ENCODE measurements at places on chromosomes 1 and 21.

- no peak for DNase-seq
Measured at GRCh38 chr1:110617116-110617515, 11.0 kb upstream of the KCNA2 start.

DNA sequence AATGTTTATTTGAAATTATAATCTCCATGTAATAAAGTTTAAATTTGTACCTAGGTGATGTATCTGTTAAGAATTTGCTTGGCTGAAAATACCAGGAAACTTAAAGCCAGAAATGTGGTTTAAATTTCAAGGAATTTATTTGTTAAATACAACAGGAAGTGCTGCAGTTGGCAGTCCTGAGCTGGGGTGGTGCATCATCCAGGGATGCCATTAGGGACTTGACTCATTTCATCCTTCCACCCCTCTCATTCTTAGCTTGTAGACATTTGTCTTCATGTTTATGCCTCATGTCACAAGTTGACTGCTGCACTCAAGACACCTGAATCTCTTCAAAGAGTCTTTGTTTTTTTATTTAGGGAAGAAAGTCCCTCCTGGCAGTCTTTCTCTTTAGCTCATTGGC is 175.9 kb downstream of the LHX8 start:
- peak; percentile 54 for DNase-seq

- DNase-seq = peak; percentile 78
Measured at GRCh38 chr1:201888282-201889089, at the start of gene SHISA4. TSS of gene SHISA4 (plus strand) at chr1:201888898. CDS start at chr1:201888995, 97 bp downstream.

GRCh38 chr1:18475234-18475905 is 5.4 kb upstream of the KLHDC7A start:
- DNase-seq = no peak

- DNase-seq = no peak
Measured at GRCh38 chr1:106912131-106912530, 144.3 kb upstream of the PRMT6 start.

DNA sequence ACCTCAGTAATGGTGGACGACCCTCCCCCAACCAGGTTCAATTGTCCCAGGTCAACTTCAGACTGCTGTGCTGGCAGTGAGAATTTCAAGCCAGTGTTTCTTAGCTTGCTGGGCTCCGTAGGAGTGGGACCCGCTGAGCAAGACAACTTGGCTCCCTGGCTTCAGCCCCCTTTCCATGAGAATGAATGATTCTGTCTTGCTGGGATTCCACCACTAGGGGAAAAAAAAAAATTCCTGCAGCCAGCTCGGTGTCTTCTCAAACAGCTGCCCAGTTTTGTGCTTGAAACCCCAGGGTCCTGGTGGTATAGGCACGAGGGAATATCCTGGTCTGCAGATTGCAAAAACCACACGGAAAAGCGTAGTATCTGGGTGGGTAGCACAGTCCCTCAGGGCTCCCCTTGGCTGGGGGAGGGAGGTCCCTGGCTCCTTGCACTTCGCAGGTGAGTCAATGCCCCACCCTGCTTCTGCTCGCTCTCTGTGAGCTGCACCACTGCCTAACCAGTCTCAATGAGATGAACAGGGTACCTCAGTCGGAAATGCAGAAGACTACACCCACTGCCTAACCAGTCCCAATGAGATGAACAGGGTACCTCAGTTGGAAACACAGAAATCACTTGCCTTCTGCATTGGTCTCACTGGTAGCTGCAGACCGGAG is 41.5 kb downstream of the GBP6 start:
- no peak for DNase-seq

DNA sequence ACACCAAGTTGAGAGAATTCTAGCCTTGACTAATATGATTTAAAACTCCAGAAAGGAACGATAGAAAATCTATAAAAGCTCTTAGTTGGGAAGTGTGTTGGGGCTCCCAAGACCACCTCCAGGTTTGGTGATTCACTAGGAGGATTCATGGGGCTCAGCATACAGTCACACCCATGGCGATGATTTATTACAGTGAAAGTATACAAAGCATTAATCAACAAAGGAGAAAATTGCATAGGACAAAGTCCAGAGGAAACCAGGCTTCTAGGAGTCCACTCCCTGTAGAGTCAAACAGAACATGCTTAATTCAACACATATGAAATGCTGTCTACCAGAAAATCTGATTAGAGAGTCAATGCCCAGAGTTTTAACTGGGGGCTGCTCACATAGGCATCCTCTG is 4.8 kb downstream of the CDCA8 start:
- no peak for DNase-seq

DNA sequence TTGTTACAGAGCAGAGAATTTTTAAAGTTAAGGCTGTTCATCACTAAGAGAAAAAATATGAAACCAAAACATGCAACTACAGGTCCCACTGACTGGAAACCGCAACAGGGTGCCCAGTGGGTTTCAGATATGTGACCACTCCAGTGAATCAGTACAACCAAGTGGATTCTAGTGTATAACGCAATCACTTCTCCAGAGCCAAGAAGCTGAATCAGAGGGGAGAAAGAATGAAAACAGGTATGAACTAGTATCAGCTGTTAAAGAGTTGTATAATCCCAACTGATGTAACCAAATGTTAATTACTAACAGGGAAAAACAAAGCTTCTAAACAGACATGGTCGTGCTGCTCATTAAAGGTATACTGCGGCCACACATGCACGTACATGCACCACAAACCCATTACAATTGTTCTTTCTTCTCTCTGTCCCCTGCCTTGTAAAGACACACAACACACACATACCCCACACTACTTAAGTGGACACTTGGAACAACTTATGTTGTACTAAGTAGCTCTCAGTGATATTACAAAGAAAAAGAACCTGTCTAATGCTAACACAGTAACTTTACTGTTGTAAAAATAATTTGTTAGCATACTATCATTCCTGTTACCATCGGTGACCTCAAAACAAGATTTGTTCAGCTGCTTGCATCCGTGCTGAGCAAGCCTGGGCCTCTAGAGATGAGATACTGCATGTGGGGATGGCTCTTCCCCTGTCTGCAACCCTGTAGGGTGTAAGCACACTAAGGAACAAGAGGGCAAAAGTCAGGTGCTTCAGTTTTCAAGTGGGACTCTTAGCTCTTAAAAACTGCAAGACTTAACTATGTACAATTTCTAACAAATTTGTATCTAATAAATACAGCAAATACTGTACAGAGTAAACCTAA is 74.2 kb downstream of the PTPN14 start:
- peak; percentile 50 for DNase-seq

- peak; percentile 35 for DNase-seq
Measured at GRCh38 chr1:226728448-226728847, 10.6 kb downstream of the ITPKB start.

DNA sequence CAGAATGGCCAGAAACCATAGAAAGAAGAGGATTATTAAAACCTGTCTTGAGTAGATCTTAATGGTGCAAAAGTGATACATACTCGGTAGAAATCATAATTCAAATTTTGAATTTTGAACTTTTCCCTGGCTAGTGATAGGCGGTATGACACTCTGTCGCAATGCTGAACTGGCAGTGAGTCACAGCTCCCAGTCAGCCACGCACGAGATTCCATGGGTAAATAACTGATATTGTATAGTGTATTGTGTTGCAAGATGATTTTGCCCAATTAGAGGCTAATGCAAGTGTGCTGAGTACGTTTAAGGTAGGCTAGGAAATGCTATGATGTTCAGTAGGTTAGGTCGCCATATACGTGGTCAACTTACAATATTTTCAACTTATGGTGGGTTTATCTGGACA is 207.0 kb downstream of the SIPA1L2 start:
- no peak for DNase-seq

- no peak for DNase-seq
Measured at GRCh38 chr1:54171606-54172005, 18.8 kb upstream of the CDCP2 start.

DNA sequence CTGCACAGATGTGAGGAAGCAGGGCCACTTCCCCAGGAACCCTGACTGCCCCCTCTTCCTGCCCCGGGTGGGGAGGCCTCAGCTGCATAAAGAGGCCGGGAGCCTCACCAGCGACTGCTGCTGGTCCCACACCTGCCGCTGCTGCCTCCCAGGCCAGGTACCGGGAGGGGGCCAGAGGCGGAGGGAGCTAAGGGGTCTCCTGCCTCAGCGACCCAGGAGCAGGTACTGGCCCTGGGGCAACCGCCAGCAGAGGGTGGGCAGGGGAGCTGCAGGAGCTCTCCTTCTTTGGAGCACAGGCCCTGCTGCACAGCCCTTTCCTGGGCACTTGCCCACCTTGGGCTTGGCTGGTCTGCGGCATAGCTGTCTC is 6.8 kb downstream of the GJC2 start:
- no peak for DNase-seq

DNA sequence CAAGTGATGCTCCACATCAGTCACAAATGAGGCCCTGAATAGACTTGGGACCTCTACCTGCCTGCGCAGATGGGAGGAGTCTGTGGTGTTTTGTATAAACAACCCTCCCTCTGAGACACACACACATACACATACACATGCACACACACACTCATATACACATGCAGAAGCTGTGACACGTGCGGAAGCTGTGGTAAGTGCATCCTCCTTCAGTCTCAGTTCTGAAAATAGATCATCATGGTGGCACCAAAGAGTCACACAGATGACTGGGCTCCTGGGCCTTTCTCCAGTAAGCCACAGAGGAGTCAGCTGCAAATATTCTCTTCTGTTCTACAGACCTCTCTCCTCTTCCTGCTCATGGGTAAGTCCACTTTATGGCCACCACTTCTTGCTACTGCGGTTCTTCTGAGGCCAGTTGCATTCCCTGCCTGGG is at the start of gene LY9:
TSS of gene LY9 (plus strand) at position 224 of the 433 bp plus-strand sequence. CDS start at position 238, 14 bp downstream.
- DNase-seq = no peak

GRCh38 chr1:64220241-64220640 is 16.8 kb downstream of the UBE2U start:
- DNase-seq = no peak

DNA sequence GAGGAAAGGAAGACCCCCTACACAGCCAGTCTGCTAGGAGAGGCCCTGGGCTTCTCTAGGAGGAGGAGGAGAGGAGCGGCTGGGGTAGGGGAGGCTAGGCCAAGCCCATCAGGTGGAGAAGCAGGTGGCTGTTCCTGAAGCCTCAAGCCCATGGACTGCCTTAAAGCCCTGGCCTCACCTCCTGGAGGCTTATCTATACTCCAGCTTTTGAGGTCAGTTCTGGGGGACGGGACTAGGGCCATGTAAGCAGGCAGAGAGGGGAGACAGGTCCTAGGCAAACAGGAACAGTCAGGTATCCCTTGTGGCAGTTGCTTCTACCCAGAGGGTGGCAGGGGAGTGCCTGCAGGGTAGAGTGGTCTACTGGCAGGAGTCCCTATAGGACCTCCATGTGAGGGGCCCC is 40.6 kb downstream of the KCNC4 start:
- DNase-seq = peak; percentile 43

- DNase-seq = no peak
Measured at GRCh38 chr1:226711976-226712741, 26.9 kb downstream of the ITPKB start.

DNA sequence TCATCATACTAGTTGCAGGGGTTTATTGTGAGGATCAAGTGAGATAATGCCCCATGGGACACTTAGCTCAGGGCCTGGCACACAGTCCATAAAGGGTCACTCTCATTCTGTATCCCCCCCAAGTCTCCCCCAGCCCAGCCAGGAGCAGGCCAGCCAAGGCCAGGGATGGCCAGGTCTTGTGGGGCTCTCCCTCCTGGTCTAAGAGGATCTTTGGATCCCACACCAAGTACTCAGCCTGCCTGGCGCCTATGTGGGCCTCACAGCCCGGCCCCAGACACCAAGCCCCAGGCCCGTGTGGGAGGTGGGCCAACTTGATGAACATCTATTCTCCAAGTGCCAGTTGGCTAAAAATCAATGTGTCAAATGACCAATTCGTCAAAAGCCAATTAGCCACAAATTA is 117.8 kb downstream of the GLIS1 start:
- peak; percentile 34 for DNase-seq

DNA sequence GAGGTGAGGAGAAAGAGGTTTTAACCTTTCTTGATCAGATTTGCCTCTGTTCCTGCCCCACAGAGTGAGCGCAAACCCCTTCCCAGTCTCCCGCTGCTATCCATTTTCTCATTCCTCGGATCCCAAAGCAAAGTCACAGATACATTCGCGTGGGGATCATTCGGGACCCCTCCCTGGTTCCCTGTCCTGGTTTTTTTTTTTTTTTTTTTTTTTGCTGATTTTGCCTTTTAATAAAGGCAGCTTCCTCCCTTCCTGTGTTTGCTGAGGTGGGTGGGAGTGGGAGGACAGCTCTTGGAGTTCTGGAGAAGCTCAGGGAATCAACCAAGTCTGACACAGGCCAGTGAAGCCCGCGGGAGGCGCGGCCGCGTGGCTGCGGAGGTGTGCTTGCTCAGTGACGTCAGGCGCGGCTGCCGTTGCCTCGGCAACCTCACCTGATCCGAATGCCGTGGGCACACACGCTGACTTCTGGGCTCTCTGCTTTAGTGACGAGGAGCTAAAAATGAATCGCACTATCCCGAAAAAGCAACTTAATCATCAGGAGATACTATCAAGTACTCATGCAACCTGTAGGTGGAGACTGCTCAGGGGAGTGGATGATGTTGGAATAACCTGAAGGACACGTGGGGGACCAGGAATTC is 106.4 kb downstream of the TBX19 start:
- peak; percentile 83 for DNase-seq

DNA sequence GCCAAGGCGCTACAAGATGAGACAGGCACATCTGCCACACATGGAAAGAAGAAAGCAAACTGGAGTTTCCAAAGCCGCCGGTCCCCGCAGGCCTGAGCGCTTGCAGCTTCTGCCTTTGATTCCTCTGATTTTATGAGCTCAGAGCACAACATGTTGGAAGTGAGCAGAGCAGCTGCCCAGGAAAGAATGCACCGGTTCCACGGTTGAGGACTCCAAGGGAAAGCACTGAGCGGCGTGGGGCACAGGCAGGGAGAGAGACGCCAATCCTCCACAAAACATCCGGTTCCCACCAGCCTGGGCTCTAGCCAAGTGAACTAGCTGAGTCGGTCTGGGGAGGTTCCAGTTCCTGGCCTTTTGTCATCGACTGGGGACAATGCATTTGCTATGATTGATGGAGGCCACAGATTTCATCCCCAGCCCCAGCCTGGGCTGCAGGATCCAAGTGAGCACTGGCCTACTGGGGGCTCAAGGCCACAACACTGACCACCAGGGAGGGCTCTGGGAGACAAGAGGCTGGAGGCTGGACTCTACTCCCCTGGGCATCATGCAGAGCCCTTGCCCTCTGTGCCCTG is 253.1 kb upstream of the IRF2BP2 start:
- DNase-seq = no peak

Measured in islet precursor cell (in vitro differentiated cells).